MCF 10A (cell line): ENCODE measurements at places on chromosomes 7 and 10. TPM values are rescaled to one million over a fixed set of nuclear protein-coding genes. Genes with fewer than 3 reads are reported as not detected.

DNA sequence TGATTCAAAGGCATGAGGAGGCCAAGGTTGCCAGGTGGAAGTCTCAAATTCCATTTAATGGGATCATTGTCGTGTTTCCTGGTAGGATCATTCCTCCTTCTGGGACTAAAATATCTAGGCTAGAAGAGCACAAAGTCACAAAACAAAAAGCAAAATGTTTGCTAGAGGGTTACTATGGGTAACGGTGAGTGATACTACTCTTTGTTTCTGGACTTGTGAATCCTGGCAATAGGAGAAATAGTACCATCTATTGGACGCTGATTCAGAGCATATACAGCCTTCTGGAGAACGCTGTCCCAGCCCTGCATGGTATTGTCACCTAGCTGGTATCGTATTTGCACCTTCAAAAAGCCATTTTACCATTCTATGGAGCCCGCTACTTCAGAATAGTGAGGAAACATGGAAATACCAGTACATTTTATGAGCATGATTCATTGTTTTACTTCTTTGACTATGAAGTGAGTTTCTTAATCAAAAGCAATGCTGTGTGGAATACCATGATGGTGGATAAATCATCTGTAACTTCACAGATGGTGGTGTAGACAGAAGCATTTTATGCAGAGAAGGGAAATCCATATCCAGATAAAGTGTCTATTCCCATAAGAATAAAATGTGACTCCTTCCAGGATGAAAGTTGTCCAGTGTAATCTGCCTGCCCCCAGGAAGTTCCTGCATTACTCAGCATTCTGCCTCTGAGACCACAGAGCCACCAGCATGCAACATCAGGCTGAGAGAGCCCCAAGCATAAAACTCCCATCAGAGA, 361.0 kb downstream of the ETV1 start:
- peak; percentile 19 for DNase-seq

DNA sequence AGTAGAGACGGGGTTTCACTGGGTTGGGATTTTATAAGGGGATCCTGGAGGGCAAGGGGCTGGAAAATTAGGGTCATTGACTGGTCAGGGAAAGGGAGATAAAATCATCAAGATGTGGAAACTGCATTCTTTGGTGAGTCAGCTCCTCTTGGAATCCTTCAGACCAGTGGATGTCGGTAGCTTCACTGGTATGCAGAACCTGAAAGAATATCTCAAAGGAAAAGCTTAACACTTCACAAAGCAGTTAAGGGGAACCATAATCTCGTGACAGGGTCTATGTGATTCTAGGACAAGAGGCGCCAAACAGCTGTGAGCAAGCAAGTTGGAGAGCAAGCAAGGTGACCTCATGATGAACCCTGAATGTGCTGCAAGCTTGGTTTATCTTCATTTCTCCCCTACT, 634.7 kb upstream of the AUTS2 start:
- no peak for DNase-seq

GRCh38 chr7:1129431-1129830, 30.6 kb downstream of the ZFAND2A start:
- no peak for DNase-seq

- DNase-seq: peak; percentile 61
Observed at GRCh38 chr10:93208717-93209464, 135.2 kb downstream of the CYP26A1 start.

TMEM139 gene
- 8.1 and 9.2 TPM in 2 replicates for total RNA-seq

DNA sequence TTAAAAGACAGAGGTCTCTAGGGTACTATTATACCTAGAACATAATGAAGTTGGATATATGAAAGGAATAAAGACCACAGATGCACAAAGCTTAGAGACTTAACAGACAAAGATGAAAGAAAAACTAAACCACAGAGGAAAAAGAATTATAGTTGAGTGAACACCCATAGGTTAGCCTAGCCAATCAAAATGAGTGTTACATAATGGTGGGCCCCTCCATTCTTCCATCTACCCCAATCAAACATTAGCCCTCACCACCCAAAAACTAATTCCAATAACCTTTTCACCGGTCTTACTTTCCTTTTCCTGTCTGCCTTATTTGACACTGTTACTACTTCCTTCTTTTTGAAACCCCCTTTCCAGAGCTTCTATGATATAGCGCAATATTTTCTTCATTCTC, 130.1 kb downstream of the ELMO1 start:
- DNase-seq: no peak
